Foreskin melanocyte (primary cell): ENCODE measurements at places on chromosomes 13 and 19.

- no peak for DNase-seq
Measured at GRCh38 chr13:23955064-23955463, 57.8 kb upstream of the C1QTNF9B start.

DNA sequence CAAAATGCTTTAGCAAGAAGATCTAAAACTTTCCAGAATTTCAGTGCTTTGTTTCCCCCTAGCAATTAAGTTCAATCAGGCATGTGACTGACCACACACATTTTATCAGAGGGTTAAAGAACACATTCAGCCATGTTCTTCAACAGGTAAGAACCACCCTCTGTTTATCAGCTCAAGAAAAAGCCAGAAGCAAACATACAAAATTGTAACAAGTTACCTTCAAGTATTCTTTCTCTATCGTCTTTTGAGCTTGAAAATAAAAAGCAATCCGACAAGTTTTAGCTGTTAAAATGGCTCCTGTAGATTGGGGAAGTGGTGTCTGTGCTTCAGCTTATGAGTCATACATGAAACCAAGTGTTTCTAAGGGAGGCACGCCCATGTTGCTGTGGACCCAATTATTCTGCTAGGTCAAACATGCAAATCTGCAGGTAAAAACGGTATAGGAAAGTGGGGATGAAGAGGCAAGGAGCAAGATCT is at the start of gene ELF1:
TSS of gene ELF1 (minus strand) at position 306 of the 477 bp plus-strand sequence. CDS start 37,262 bp downstream, outside the sequence.
- peak; percentile 60 for DNase-seq

DNA sequence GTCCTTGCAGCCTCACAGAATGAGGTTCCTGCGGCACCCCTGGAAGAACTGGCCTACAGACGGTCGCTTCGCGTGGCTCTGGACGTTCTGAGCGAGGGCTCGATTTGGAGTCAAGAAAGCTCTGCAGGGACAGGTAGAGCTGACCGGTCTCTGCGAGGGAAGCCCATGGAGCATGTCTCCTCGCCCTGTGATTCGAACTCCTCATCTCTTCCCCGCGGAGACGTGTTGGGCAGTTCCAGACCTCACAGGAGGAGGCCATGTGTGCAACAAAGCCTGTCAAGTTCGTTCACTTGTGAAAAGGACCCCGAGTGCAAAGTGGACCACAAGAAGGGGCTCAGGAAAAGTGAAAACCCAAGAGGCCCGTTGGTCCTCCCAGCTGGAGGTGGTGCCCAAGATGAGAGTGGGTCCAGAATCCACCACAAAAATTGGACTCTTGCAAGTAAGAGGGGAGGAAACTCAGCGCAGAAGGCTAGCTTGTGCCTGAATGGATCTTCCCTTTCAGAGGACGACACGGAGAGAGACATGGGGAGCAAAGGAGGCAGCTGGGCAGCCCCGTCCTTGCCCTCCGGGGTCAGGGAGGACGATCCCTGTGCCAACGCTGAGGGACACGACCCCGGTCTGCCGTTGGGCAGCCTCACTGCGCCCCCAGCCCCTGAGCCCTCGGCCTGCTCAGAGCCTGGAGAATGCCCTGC is 23.4 kb upstream of the NDUFS7 start:
- DNase-seq: no peak

GRCh38 chr13:98384739-98385138 is 192.2 kb downstream of the STK24 start:
- DNase-seq: no peak

- DNase-seq: no peak
Measured at GRCh38 chr13:39072842-39073241, 34.6 kb downstream of the NHLRC3 start.

DNA sequence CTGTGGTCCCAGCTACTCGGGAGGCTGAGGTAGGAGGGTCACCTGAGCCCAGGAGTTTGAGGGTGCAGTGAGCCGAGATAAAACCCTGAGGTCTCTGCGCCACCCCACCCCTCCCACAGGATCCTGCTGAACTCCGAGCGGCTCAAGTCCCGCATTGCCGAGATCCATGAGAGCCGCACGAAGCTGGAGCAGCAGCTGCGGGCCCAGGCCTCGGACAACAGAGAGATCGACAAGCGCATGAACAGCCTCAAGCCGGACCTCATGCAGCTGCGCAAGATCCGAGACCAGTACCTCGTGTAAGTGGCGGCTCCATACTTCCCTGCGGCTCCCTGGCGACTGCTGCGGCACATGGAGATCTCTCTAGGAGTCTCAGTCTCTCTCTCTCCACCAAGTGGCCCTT is 6.6 kb upstream of the IFI30 start:
- DNase-seq: no peak

- DNase-seq: no peak
Measured at GRCh38 chr19:28010656-28011055, 1202.3 kb downstream of the UQCRFS1 start.

DNA sequence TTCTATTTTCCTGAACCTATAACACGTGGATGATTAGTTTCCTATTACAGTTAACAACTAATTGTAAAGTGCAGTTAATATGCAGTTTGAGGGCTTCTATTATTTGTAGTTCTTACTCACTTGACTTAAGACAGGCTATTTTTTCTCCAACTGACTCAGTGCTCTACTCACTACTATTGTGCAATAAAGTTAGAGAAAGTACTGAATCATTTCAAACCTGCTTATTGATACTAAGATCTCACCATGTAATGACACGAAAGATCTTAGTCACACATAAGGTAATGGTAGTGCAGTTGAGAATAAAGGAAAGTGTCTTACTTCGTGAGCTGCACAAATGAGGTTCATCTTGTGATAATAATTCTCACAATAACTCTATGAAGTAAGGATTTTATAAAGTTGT is 22.8 kb upstream of the ITM2B start:
- DNase-seq: no peak

- DNase-seq: no peak
Measured at GRCh38 chr13:40980461-40980860, 38.7 kb downstream of the ELF1 start.

GRCh38 chr13:56893843-56894242 is 246.9 kb upstream of the PRR20A start:
- no peak for DNase-seq

- no peak for DNase-seq
Measured at GRCh38 chr19:4097501-4097900, 26.4 kb downstream of the MAP2K2 start.

DNA sequence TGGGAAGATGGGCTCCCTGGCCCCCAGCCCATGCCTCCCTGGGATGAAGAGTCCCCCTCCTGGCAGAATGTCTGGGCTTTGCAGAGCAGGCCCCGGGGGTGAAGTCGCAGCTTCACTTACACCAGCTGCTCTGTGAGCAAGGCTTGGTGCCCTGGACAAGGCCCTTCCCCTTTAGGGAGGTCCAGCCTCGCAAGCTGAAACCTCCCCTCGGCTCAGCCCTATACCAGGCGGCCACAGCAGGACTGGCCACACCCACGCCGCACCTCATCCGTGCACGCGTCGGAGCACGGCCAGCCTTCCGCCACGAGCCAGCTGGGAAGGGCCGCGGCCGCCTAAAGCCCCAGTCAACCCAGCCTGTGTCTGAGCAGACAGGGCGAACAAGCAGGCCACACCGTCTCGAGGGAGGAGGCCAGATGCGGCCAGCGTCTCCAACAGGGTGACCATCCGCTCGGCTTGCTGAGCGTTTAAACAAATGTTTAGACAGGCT is 83.2 kb upstream of the MCF2L start:
- peak; percentile 68 for DNase-seq

GRCh38 chr19:52640916-52641315 is 2.8 kb upstream of the ZNF83 start:
- no peak for DNase-seq

DNA sequence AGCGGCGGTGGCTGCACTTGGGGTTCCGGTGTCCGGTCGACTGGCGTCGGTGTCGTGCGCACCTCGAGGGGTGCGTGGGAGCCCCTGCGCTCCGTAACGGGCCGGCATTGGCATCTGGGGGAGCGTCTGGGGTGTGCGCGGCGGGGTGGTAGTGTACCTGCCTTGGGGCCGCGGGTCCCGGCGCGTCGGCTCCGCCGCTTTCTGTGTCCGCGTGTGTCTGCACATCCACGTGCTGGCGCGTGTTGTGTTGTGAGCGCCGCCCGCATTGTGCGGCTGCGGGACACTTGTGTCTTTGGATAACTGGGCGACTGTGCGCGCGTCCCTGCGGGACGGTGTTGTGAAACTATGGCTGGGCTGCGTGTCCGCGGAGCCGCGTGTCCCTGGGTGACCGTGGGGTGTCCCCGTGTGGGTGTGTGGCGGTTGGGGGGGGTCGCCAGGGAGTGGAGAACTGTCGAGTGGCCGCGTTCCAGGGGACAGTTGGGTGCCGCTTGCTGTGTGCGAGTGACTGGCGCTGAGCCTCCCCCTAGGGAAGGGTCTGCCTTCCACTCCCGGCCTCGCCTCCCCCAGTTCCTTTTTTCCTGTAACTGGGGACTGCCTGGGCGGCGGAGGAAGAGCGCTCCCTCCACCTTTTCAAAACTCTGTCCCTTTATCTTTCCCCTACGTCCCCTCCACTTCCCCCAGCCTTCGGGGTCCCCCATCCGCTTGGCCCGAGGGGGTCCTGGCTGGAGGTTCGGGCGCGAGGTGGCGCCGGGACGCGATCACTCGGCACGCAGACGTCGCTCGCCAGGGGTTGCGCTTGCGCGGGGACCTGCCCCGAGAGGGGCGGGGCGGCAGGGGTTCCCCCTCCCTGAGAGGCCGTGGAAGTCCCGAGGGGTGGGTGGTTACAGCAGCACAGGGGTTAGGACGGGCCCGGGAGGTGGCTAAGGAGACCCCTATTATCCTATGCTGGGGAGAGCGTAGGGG is 5.7 kb upstream of the NFIC start:
- no peak for DNase-seq

GRCh38 chr13:23990455-23990854 is 93.2 kb upstream of the C1QTNF9B start:
- DNase-seq: no peak

DNA sequence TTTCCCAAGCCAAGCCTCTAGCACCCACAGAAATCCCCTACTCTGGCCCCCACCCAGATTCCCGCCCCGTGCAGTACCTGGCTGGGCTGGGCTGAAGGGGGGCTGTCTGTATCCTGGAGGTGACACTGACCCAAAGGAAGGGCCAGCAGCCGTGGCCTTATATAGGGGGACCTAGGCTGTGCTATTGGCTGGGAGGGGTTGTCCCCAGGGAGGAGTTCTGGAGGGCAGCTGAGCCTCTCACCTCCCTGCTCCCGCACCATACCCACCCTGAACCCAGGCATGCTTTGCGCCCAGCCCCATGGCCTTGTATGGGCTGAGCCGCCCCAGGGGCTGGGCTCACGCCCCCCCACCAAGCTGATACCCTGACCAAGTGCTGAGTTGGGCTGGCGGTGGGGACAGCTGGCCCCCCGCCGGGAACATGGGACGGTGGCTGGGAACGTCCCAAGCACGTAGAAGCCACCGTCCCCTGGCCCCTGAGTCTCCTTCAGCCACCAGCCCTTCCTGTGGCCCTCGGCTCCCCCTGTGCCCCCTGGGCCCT is at the start of gene CKM:
TSS of gene CKM (minus strand) at position 132 of the 538 bp plus-strand sequence. CDS start 3,162 bp downstream, outside the sequence.
- no peak for DNase-seq

- DNase-seq: no peak
Measured at GRCh38 chr19:57096685-57097361, 23.0 kb upstream of the USP29 start.

DNA sequence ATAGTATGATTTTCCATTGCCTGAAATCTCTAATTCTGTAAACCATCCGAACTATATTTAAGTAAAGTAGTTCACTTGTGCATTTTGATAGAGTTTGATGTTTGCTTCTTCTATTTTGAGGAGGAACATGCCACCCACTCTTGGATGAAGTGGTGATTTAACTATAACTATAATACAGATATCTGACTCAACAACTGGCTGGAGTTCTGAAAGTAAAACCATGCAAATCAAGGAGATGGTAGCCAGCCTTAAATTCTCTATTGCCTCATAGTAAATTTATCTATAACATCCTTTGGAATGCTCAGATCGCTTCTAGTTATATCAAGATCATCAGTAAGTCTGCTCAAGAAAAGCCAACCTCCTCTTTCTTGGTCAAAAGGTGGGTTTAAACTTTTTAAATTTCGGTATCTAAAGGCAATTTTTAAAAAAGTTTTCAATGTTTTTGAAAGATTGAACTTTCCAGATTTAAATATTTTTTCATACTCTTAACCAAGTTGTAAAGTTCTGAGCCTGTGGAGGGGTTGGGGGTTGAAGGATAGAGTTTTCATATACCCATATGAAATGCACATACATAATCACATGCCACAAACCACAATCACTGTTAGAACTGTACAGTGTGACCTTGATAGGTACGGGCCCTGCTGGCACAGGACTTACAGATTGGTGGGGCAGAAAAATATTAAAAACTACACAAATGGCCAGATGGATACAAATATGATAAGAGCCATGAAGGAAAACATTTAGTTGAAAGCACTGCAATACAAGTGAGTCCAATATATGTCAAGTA is 90.5 kb upstream of the RFC3 start:
- no peak for DNase-seq

- DNase-seq: no peak
Measured at GRCh38 chr13:20303636-20304035, 71.5 kb upstream of the GJB6 start.

DNA sequence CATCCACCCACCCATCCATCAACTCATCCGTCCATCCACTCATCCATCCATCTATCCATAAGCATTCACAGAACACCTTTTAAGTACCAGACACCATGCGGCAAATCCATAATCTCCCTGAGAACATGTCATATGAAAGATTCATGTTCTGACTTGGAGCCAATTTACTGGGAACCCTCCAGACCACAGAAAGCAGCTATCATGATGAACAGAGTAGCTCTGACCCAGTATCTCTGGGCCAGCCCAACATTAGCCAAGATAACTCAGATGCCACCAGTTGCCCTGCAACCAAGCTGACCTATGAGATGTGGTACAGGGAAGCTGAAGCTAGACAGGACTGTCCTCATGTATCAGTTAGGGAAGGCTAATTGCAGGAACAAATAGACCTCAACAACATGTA is 51.3 kb downstream of the ALOX5AP start:
- DNase-seq: no peak

GRCh38 chr13:65582160-65582559 is 1648.0 kb downstream of the PCDH9 start:
- no peak for DNase-seq

DNA sequence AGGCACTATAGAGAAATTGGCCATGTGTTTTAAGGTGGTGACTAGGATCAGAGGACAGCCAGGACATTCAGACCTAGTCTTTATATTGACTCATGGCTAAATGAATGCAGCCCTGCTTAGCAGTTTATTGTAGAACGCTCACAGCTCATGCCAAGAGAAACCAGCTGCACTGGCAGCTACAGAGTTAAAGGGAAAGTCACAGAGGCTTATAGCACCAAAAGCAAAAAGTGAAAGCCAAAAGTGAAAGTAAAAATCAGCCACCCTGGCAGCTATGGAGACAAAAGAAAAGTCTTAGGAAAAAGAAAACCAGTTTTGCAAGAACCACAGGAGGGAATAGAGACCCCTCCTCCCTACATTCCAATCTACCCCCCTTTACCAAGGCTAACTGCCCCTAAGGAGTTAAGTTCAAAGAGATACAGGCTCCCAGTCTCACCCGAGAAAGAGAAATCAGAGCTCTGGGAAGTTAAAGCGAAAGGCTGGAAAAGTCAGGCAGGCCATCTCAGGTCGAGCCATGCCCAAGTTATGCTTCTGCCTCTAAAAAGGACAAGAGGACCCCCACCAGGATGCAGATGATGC is 99.0 kb downstream of the ZNF429 start:
- no peak for DNase-seq

- DNase-seq: no peak
Measured at GRCh38 chr19:30629086-30629485, 256.9 kb downstream of the ZNF536 start.

- DNase-seq: no peak
Measured at GRCh38 chr19:19956434-19957075, 55.8 kb downstream of the ZNF93 start.
